ENCODE measurements at places on chromosomes 6 and 20.

- no peak for DNase-seq
These were observed 24.0 kb downstream of the HLA-DPA1 start for GRCh38 chr6:33049323-33050013.

DNA sequence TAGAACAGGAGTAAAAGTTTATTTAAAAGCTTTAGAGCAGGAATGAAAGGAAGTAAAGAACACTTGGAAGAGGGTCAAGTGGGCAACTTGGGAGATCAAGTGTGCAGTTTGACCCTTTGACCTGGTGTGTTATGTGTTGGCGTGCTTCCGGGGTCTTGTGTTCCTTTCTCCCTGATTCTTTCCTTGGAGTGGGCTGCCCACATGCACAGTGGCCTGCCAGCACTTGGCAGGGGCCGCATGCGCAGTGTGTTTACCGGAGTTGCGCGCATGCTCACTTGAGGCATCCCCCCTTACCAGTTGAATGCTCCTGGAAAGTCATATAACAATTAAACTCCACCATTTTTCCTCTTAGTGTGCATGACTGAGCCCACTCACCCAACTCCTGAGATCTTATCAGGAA, 160.3 kb downstream of the ADAT2 start:
- DNase-seq = no peak

DNA sequence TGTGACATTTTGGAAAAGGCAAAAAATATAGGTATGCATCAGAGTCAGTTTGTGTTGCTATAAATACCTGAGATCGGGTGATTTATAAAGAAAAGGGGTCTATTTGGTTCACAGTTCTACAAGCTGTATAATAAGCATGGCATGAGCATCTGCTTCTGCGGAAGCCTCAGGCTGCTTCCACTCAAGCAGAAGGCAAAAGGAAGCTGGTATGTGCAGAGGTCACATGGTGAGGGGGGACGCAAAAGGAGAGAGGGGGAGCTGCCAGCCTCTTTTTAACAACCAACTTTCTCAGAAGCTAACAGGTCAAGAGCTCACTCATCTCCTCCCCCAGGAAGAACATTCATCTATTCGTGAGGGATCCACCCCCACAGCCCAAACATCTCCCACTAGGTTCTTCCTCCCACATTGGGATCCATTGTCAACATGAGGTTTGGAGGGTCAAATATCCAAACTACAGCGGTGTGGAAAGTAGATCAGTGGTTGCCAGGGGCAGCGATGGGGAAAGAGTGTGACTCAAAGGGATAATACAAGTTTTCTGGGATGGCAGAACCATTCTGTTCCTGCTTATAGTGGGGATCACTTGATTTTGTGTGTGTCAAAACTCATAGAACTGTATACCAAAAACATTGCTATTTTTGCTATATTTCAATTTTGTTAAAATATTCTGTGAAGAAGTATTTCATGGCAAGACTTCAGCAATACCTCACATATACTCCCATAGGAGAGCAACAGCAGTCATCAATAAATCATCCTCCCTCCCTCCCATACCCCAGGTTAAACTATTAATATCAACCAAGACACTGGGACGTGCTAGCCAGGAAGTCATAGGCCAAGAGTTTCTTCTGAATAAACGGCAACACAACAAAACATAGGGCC, 9.9 kb upstream of the FAM50B start:
- DNase-seq = no peak

GRCh38 chr6:56268266-56268665, 20.9 kb upstream of the COL21A1 start:
- DNase-seq = no peak

- no peak for DNase-seq
These were observed 120.3 kb upstream of the OGFRL1 start for GRCh38 chr6:71168233-71168765.

- peak; percentile 61 for DNase-seq
These were observed 45.7 kb downstream of the MYLIP start for GRCh38 chr6:16174416-16175078.

DNA sequence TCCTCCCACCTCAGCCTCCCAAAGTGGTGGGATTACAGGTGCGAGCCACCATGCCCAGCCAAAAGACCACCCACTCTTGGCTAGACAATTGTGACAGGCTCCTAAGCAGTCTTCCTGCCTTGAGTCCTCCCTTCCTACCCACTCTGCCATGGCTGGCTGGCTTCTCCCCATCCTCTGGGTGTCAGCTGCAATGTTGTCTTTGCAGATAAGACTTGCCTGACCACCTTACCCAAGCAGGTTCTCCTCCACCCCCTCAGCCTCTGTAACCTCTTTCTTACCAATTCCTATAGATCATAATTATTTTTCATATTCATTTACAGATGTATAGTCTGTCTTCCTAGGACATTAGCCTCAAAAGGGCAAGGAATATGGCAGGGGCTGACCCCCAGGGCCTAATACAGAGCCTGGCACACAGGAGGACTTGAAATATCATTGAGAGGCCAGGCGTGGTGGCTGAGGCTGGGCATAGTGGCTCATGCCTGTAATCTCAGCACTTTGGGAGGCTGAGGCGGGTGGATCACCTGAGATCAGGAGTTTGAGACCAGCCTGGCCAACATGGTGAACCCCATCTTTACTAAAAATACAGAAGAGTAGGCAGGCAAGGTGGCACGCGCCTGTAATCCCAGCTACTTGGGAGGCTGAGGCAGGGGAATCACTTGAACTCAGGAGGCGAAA, 28.7 kb upstream of the SPAG4 start:
- DNase-seq = no peak

DNA sequence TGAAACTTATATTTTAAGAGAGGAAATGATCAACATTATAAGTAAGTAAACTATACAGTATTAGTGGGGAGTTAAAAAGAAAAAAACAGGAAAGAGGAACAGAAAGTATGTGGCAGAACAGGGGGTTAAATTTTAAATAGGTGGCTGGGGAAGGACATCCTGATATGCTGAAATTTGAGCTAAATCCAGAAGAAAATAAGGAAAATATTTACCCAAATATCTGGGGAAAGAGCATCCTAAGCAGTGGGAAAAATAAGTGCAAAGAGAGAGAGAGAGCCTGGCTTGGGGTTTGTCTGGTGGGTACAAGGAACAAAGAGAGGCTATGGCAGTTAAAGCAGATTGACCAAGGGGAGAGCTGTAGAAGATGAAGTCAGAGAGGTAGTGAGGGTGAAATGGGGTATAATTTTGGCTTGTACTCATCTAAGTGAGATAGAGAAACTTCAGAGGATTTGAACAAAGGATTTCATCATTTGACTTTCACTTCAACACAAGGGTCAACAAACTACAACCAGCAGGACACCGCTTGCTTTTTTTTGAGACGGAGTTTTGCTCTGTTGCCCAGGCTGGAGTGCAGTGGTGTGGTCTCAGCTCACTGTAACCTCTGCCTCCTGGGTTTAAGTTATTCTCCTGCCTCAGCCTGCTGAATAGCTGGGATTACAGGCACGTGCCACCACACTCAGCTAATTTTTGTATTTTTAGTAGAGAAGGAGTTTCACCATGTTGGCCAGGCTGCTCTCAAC, 328.4 kb upstream of the CNR1 start:
- no peak for DNase-seq

DNA sequence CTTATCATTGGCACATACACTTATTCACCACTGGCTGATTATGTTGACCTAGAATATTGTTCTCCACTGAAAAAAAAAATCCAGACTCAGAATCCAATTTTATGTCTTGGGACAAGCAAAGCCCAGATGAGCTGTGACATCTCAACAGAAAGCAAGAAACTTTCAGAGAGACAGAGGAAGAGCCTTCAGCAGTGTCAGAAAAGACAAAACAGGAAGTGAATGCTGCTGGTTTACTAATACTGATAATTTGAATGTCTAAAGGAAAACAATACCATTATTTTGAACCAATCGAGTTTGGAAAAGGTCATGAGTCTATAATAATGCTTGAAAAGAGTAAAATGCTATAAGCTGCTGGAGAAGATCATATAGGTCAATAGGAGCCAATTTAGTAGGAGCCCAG, 179.8 kb upstream of the RIMS1 start:
- no peak for DNase-seq

DNA sequence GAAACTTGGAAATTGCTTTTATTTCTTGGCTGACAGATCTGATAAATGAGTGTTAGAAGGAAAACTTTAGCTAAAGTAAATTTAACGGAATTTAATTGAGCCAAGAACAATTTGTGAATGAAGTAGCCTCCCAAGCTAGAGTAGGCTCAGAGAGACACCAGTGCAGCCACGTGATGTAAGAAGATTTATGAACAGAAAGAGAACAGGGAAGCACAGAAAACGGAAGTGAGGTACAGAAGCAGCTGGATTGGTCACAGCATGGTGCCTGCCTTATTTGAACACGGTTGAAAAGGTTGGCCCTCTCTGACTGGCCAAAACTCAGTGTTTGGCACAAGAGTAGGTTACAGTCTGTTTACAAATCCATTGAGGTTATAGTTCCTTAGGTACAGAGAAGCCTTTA, 29.5 kb upstream of the IFNGR1 start:
- no peak for DNase-seq

DNA sequence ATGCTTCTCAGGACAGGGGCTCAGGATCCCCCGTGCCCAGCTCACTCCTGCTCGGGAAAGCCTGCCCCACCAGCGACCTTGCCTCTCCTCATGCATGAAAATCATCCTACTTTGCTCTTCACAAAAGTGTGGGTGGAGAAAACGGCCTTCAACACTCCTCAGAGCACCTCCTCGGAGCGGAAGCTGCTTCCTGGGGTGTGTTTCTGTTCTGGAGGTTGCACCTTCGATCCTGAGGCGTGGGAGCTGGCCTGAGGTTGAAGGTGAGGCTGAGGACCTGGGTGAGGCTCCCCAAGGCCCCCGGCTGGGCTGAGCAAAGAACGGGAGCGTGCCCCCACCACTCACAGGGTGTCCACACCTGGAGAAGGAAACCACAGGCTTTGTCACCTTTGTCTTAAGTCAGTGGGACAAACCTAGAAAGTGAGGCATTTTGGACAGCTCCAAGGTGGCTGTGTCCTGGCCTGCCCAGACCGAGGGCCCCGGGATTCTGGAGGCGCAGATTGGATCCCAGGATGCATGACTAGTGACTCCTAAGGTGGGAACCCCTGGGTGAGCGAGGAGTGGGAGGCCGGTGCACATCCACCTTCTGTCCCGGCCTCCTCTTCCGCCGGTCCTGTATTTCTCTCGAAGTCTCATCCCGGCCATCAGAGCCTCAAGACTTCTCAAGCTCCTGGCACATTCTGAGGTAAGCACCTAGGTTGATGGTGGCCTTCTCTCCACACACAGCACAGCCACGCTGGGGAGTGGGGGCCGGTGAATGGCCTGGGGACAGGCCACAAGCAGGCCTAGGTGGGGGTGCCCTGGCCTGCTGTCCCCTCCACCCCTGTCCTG, 104.7 kb downstream of the TMEM242 start:
- no peak for DNase-seq

DNA sequence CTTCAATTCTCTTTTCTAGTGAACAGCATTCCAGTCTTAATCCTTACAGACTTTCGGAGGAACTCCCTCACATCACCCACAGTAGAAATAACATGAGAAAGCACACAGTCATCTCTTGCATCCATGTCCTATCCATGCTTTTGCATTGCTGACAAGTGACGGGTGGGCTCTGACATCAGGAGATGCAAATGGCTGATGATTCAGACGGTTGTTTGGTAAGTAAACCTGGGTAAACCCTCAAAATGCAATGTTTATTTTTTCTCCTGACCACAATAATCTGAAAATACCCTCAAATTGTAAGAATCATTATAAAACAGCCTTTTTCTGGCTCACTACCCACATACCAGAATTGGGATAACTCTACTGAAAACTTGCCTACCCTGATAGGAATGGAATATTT, 792.0 kb downstream of the MAFB start:
- no peak for DNase-seq

- no peak for DNase-seq
These were observed 100.1 kb downstream of the DNAH8 start for GRCh38 chr6:38815250-38815649.

- no peak for DNase-seq
These were observed 49.8 kb upstream of the THEMIS start for GRCh38 chr6:127950566-127951145.

- DNase-seq = no peak
These were observed 1958.5 kb upstream of the DEFB115 start for GRCh38 chr20:29298759-29299613.
